ENCODE measurements at places on chromosomes 11 and 22. TPM values are rescaled to one million over a fixed set of nuclear protein-coding genes. Genes with fewer than 3 reads are reported as not detected.

DNA sequence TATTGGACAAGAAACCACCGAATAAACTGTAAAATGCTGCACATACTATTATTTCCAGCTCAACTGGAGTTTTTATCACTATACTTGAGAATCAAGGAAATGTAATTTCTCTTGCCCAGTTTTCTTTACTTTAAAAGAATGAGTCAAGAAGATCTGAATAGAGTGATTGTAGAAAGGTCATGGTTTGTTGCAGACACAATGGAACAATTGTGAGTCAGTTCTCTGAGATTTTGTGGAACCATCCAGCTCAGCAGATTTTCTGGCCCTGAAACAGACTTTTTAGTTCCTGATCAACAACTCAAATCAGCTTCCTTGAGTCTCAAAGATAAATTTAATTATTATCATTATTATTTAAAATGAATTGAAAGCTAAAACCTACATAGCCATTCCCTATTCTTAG lies 1.3 kb downstream of the TCN1 start:
- DNase-seq, result no peak

Gene NRGN
- 1.4 TPM for total RNA-seq

Gene FGF3
- total RNA-seq, result not detected

GRCh38 chr11:34252015-34252414 lies 105.8 kb downstream of the ABTB2 start:
- DNase-seq, result no peak

Gene CENPM
- total RNA-seq, result not detected

Gene MUC5B
- 0.45 TPM for total RNA-seq

Gene APOL4
- 1.7 TPM for total RNA-seq

- no peak for DNase-seq
These were observed 380.5 kb downstream of the SHANK2 start for GRCh38 chr11:70871881-70872280.

Gene SCARF2
- 31.6 TPM for total RNA-seq

Gene TMEM80
- 39.9 TPM for total RNA-seq

Gene TRIM64C
- not detected for total RNA-seq

DNA sequence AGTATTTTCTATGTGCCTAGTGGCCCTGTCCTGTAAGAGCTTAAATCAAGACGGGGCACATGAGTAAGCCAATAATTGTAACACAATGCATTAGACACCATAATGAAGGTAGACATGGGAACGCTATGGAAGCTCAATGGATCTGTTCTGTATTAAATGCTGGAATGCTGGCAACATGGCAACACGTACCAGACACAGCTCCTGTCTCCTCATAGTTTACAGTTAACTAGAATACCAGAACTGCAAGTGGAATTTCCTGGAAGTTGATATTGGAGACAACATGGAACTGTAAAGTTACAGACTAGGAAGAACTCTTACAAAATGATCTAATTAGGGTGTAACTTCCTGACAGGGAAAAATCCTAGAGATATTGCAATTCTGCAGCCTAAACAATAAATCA lies 12.4 kb downstream of the P4HA3 start:
- DNase-seq, result no peak

Gene CTSW
- total RNA-seq, result 1.6 TPM

DNA sequence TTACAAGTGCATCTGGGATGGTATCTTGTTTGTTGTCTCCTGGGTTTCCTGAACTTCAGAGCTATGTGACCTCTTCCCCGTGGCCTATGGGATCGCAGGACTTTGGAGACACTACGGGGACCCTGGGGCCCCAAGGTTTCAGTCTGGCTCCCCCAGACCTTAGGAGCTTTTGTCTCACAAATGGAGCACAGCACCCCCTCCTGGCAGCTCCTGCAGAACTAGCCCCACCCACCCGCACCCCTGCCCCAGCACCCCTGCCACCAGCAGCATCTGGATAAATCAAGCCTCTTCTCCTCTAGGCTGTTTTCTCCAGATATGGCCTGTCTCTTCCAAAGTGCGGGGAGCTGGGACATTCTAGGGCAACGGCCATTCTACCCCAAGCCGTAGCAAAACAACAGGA lies 10.4 kb downstream of the RCOR2 start:
- no peak for DNase-seq

- no peak for DNase-seq
These were observed 72.8 kb downstream of the ARL14EP start for GRCh38 chr11:30395751-30396150.

- no peak for DNase-seq
These were observed 40.1 kb downstream of the TP53I11 start for GRCh38 chr11:44910591-44910990.

- DNase-seq, result no peak
These were observed 72.7 kb upstream of the CRTAM start for GRCh38 chr11:122765487-122766131.

DNA sequence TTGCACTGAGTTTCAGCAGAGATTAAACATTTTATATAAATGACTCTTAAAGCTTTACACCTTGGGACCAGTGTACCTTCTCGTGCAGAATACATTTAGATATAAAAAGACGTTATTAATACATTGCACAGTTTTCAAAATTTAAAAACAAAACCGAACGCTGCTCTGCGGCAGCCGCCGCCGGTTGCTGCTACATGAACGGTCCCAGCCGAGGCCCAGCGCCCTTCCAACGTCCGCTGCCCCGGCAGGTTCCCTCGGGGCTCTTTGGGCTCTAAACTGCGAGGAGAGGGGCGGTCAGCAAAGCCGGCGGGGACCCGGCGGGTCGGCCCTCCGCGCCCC lies 2.0 kb downstream of the CDKN1C start:
- DNase-seq, result no peak

GRCh38 chr11:63961608-63962412 lies 12.6 kb upstream of the COX8A start:
- no peak for DNase-seq

Gene GALNT18
- total RNA-seq, result 67.0 TPM

DNA sequence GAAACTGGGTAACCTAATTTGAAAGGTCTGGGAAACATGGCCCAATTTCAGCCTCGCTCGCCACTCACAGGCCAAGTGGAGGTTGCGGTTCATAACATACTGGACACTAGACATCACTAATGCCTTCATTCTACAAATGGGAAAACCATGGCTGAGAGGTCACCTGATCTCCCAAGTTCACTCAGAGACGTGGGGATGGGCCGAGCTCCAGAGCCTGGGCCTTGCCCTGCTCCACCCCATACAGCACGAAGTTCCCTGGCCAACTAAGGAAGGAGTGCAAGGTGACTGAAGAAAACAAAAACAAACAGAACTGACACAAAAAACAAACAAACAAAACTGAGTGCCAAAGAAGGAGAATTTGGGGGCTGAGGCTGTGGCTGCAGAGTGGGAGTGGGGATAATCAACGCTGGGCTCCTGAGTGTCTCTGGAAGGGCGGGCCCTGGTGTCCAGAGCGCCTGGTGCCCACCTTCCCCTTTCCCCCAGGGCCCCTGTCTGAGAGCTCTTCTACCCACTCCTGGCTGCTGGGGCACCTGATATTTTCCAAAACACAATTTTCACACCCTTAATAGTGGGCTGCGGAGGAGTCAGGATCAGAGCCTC lies 46.5 kb upstream of the ADA2 start:
- no peak for DNase-seq

DNA sequence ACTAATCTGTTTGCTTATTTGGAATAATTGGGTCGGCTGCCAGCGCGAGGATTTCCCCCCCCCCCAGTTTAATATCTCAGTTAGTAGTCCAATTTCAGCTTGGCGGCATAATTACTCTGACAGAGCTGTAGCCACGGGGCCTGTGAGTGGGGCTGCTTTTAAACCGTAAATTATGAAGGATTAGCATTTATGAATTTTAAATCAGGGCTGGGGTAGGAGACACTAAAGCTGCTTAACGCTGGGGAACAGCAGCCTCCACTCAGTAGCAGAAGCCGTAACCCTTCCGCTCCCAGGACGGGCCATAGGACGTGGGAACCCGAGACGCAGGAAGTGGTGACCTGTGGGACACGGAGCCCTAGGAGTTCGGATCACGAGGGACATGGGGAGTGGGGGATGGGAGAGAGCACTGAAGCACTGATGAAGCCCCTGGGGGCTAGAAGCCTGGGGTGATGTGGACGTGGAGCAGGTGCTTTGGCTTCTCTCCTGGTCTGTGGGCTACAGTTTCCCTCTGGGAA lies 66.2 kb upstream of the LMO1 start:
- no peak for DNase-seq

DNA sequence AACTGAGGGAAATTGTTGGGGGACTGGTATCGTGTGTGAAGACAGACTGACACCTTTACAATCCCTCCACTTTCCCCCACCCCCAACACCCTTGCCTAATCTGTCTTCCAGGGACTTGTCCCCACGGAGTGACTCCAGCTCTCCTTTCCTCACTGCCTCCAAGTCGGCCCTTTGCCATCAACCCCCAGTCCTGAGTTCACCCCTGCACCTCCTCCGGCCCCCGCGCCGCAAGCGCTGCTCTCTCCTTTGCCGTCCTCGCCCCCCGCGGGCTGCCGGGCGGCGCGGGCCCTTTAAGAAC lies 183 bp upstream of the ABCG4 start:
- DNase-seq, result no peak

DNA sequence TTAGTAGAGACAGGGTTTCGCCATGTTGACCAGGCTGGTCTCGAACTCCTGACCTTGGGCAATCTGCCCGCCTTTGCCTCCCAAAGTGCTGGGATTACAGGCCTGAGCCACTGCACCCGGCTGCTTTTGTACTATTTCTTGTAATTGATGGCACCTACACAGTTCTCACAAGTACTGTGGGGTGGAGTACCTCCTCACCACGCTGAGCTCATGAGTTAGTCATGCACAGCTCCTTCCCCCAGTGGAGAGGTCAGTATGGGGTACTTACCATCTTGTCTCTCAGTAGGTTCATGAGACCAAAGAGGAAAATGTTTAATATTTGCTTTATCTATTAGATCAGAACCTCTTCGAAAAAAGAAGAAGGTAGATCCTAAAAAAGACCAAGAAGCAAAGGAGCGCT lies 2.1 kb downstream of the MRPL40 start:
- DNase-seq, result no peak

DNA sequence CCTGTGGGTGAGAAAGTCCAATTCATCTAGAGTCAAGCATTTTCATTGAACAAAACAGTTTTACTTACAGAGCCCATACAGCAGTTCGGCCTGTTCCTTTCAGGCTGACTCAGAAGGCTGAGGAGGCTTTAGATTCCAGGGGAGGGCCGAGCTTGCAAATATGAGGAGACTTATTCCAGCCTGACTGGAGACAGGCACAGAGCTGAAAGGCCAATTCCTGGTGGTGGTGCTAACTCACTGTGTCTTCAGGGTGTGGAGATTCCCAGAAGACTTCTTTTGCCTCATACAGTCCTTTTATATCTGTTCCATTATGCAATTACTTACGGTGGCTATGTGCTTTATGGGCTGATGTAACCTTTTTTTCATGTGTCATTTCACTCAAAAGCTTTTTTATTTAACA lies at the start of gene OR51E2:
TSS of gene OR51E2 (minus strand) at position 269 of the 400 bp plus-strand sequence. CDS start 15,142 bp downstream, outside the sequence.
- no peak for DNase-seq

GRCh38 chr11:30717009-30717408 lies 130.9 kb upstream of the MPPED2 start:
- no peak for DNase-seq

DNA sequence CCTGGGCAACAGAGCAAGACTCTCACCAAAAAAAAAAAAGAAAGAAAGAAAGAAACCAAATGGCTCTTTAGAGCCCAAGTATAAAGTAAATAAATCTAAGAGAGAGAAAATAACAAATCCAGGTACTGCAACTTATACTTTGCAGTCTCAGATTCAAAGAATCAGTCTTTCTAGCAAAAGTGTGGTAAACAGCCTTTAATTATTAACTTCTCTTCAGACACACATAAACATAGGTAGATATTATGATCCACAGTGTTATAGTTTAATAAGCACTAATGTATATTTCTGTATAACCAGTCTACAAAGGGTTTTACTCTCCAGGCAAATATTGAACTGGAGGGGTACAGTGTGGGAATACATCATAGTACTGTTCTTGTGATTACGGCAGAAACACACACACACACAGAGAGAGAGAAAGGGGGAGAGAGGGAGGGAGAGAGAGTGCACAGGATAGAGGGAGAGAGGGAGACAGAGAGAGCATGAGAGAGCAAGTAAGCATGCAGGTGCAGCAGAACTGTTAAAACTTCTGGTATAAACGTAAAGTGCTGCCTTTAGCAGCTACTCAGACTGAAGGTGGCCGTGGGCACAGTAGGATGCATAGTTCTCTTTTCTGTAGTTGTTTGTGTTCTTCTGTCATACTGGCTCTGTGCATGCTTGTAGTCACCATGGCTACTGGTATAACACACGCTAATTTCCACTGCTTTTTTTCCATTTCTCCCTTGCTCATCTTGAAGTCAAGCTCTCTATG lies 32.3 kb downstream of the MTMR2 start:
- no peak for DNase-seq

Gene YDJC
- total RNA-seq, result 13.7 TPM

Gene VWA5A
- total RNA-seq, result 15.9 TPM

GRCh38 chr11:2411446-2412305 lies 11.1 kb downstream of the TSSC4 start:
- no peak for DNase-seq

Data from esophagus muscularis mucosa (tissue), 4 donors.